ENCODE measurements at places on chromosomes 16 and 17. TPM values are rescaled to one million over a fixed set of nuclear protein-coding genes. Genes with fewer than 3 reads are reported as not detected.

The WNK4 gene
- 2.1 TPM for total RNA-seq

The BRICD5 gene
- 6.7 TPM for total RNA-seq

The NXPH3 gene
- 14.9 TPM for total RNA-seq

The SLC6A2 gene
- total RNA-seq = 0.08 TPM

The CFAP52 gene
- 1.5 TPM for total RNA-seq

GRCh38 chr16:14364386-14365199 lies 265.5 kb downstream of the PARN start:
- H3K27ac ChIP-seq = no peak overlapping the region
- no peak overlapping the region for H3K4me3 ChIP-seq
- no peaks in the 10 kb centered on the region for H3K36me3 ChIP-seq
- H3K4me1 ChIP-seq = peaks cover 2% of the 10 kb centered on the region

DNA sequence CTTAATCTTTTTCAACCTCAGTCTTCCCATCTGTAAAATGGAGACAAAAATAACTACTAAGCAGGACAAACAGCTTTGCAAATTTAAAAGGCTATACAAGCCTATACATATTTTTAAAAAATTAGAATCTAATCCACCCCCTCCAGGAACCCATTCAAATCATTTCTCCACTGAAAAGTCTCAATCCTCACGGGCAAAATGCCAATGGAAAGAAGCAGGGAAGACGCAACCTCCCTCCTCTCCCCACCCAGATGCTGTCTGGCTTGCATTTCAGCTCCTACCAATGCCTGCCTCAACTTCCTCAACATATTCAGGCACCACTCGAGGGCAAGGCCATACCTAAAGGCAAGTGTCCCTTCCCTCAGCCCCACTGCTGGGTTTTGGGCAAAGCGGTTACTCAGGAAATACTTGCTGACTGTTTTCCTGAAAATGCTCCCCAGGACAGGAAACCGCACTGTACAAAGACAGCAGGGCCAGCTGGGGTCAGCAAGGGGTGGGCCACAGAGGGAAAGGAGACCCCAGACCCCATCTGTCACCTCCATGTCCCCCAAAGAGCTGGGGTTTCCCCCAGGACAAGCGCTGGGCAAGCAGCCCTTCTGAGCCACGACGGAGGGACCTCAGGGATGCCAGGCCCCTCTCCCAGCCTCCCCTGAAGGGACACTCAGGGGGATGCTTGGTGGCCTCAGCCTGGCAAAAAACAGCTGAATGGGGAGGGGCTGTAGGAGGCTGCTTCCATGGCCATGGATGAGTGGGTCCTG lies 47.7 kb upstream of the DOC2B start:
- no peak overlapping the region for H3K4me3 ChIP-seq
- H3K27me3 ChIP-seq = no peaks in the 10 kb centered on the region
- no peaks in the 10 kb centered on the region for H3K36me3 ChIP-seq
- DNase-seq = peak; percentile 7
- no peaks in the 10 kb centered on the region for H3K4me1 ChIP-seq

DNA sequence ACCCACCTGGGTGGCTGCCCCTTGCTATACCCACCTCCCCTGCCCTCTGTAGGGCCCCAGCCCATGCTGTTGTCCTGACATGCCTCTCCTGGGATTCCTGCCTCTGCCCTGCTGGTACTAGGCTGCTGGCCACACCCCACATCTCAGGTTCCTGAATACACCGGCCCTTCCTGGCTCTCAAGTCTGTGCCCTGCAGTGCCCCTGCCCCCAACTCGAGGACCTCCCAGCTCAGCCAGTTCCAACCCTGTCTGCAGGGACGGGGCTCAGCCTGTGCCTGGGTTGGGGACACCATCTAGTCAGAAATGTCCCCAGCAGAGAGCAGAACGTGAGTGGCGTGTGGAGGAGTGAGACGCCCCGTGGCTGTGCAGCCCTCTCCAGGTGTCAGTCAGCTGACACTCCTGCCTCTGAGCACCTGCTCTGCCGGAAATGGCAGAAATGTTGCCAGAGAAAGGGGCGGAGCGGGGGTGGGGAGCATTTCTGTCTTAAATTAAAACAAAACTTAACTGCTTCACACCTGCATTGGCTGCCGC lies 28.7 kb downstream of the ACSF3 start:
- H3K36me3 ChIP-seq = no peaks in the 10 kb centered on the region
- H3K4me3 ChIP-seq = no peak overlapping the region
- peaks cover 6% of the 10 kb centered on the region for H3K4me1 ChIP-seq

DNA sequence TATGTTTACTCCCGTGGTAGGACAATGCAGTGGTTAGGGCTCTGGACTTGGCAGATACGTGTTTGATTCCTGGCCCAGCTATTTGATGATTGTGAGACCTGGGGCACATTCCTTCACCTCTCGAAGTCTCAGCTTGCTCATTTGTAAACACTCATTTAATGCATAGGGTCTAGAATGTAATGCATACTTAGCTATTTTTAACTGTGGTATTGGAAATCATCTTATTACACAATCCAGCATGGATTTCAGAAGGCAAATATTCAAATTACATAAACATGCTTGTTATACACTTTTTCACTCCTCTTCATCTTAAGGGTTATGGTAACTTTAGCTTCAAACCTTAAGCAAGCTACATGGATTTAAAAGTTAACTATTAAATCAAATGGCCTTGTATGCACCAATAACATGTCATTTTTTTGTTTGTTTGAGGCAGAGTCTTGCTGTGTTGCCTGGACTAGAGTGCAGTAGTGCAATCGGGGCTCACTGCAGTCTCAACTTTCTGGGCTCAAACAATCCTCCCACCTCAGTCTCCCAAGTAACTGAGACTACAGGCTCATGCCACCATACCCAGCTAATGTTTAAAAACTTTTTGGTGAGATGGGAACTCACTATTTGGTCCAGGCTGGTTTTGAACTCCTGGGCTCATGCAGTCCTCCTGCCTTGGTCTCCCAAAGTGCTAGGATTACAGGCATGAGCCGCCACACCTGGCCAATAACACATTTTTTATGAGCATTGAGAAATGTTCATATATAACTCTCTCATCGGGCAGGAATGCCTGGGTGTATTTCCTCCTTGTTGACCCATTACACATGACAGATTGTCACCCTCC lies 52.5 kb downstream of the VAT1L start:
- DNase-seq = no peak
- H3K36me3 ChIP-seq = no peaks in the 10 kb centered on the region
- H3K27me3 ChIP-seq = no peaks in the 10 kb centered on the region
- H3K27ac ChIP-seq = no peak overlapping the region
- H3K4me1 ChIP-seq = no peaks in the 10 kb centered on the region

DNA sequence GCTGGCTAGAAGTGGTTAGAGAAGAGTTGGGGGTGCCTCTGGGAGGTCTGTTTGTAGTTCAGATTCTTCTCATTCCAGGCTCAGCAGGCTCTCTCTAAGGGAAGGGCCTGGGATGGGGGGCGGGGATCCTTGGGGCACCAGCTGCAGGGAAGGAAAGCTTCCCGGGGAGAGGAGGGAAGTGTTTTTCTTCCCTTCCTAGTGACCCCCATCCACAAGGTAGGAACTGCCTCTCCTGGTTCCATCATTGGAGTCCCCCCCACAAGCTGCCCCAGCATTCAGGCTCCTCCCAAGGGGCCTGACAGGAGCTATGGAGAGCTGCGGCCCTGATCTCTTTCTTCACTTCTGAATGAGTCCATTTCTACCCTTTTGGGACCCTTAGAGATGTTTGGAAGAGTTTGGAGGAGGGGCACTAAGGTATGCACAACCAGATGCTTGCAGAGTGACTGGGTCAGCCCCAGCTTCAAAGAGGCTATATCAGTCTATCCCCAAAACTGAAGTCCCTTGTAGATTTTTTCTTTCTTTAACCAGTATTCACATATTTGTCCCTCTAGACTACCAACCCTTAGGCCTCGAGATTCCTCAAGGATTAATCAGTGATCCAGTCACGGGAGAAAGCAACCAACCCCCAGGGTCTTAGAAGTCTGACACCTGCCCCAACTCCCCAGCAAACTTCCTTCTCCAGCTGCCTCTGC lies 13.9 kb upstream of the FZD2 start:
- H3K4me1 ChIP-seq = no peaks in the 10 kb centered on the region
- no peak overlapping the region for H3K27ac ChIP-seq
- no peaks in the 10 kb centered on the region for H3K36me3 ChIP-seq
- DNase-seq = peak; percentile 42

DNA sequence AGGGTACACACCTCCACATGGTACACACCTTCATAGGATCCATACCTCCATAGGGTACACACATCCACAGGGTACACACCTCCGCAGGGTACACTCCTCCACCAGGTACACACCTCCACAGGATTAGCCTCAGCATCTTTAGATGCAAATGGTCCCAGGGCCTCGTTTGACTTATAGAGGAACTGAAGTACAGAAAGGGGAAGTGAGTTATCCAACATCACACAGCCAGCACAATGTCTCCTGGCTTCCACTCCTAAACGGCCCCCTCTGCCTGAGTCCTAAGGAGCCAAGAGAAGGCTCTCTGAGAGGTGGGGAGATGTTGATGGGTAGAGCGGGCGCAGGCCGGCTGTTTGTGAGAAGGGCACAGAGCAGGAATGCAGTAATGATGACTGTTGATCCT lies 12.0 kb downstream of the FOXN1 start:
- H3K4me1 ChIP-seq = no peaks in the 10 kb centered on the region
- H3K36me3 ChIP-seq = no peaks in the 10 kb centered on the region
- H3K4me3 ChIP-seq = no peak overlapping the region
- no peak overlapping the region for H3K27ac ChIP-seq
- H3K27me3 ChIP-seq = no peaks in the 10 kb centered on the region

GRCh38 chr17:9435165-9435564 lies 140.5 kb downstream of the STX8 start:
- no peak overlapping the region for H3K27ac ChIP-seq
- no peaks in the 10 kb centered on the region for H3K27me3 ChIP-seq
- DNase-seq = no peak
- H3K4me3 ChIP-seq = no peak overlapping the region

DNA sequence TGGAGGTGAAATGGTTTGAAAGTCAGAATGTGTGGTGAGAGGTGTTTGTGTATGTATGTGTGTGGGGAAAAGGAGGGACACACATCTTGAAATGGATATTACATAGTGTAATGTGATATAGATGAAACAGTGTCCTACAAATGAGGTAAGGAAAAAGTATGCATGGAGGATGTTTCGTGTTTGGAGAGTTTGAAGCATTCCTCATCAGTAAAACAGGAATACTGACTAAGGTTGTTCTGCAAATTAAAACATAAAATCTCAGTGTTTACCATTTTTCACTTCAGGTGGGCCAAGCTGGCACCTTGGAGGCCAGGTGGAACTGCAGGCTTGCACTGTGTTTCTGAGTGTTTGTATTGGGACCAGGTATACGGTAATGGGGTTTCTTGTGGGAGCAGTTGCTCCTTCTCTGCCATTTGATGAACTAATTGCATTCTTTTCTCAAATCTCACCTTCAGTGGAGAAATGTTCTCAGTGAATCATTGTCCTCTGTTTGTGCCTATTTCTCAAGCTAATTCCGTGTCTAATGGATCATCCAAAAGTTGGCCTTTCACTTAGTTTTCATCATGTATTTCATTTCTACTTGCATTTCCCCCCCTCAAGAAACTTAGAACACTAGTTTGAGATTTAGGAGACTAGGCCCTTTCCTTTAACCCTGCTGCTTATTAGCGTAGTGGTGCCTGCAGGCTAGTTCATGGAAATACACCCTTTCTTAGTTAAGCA lies 8.2 kb upstream of the TBKBP1 start:
- no peaks in the 10 kb centered on the region for H3K27me3 ChIP-seq
- peaks cover 4% of the 10 kb centered on the region for H3K4me1 ChIP-seq
- no peak overlapping the region for H3K4me3 ChIP-seq
- H3K27ac ChIP-seq = no peak overlapping the region
- no peak for DNase-seq

GRCh38 chr17:15342460-15342859 lies 1.1 kb upstream of the TEKT3 start:
- H3K27ac ChIP-seq = no peak overlapping the region
- no peak for DNase-seq
- H3K36me3 ChIP-seq = no peaks in the 10 kb centered on the region
- H3K4me3 ChIP-seq = no peak overlapping the region

DNA sequence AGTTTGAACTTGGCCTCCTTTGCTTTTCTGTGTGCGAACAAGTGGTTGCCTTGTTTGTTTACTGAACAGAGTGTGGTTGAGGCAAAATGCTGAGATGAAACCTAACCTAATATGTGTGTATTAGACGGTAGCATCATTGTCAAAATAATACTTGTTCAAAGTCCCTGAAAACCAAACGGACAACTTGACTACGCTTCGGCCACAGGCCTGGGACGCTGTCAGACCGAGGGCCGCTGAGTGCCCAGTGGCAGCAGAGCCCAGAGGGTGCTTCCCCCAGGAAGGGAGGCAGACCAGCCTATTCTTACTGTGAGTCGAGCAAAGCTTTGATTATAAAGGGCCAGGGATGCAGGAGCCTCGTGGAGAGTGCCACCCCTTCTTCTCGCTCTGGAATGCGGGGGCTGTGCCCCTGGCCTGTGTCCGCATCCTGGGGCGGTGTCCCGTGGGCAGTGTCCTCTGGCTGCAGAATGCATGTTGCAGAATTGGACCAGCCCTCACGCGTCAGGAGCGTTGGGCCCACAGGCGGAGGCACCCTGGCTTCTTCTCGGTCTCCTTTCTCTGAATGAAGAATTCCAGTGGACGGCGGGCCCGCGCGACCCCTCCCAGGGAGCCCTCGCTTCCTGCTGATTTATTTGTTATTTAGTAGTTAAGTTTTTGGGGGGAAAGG lies 5.2 kb downstream of the ACSF3 start:
- no peak overlapping the region for H3K27ac ChIP-seq
- no peak overlapping the region for H3K4me3 ChIP-seq
- peaks cover 7% of the 10 kb centered on the region for H3K4me1 ChIP-seq
- H3K27me3 ChIP-seq = no peaks in the 10 kb centered on the region
- no peaks in the 10 kb centered on the region for H3K36me3 ChIP-seq

DNA sequence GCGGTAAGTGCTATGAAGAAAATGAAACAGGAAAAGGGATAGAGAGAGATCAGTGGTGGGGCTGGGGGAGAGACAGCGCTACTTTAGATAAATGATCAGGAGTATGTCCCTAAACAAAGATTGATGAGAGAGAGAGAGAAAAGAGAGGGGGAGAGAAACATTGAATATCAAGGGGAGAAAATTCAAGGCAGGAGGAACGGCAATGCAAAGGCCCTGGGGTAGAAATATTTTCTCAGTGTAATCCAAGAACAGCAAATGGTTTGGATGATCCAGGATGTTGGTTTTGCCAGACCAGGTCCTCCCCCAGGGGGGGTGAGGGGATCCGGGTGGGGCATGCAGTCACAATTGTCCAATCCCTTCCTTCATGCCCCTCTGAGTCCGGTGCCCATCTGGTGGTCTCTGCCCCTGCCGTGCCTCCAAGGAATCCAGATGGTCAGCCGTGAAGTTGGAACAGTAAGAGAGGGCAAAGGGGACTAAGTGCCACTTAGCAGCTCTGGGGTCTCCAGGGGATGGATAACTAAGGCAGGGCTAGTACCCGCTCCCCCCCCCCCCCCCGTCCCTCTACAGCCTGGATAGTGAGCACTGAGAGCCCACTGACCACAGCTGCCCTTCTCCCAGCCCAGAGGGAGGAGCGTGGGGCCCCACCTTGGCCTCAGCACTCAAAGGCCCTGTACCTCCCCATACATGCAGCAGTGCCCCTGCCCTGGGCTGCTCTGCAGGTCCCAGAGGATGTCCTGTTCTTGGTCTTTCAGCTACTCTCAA lies 43.7 kb downstream of the TMEM132E start:
- no peak overlapping the region for H3K27ac ChIP-seq
- no peaks in the 10 kb centered on the region for H3K36me3 ChIP-seq
- no peaks in the 10 kb centered on the region for H3K4me1 ChIP-seq
- no peak overlapping the region for H3K4me3 ChIP-seq
- no peaks in the 10 kb centered on the region for H3K27me3 ChIP-seq
